Left ventricle myocardium inferior (tissue), 1 donor: ENCODE measurements at places on chromosomes 4 and X.

DNA sequence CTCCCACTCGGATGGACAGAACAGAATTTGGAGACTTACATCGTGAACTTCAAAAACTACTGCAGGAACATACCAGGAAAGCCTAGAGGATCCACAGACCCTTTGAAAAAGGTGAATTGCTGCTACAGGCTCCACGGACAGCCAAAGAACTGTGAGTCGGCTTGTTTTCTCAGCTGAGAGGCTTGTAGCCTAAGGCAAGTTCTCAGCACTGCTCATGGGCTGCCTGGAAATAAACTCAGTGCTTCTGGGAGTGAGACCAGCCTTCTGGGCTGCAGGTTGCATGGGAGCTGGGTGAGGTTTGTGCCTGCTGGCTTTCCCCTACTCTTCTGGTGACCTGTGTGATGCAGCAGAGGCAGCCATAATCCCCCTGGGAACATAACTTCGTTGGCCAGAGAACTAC is 1397.6 kb downstream of the FAM133A start:
- no peak for DNase-seq

GRCh38 chrX:136191171-136191570 is 43.8 kb downstream of the FHL1 start:
- DNase-seq, result no peak

- DNase-seq, result no peak
These were observed 31.0 kb upstream of the BEX4 start for GRCh38 chrX:103183912-103184311.

DNA sequence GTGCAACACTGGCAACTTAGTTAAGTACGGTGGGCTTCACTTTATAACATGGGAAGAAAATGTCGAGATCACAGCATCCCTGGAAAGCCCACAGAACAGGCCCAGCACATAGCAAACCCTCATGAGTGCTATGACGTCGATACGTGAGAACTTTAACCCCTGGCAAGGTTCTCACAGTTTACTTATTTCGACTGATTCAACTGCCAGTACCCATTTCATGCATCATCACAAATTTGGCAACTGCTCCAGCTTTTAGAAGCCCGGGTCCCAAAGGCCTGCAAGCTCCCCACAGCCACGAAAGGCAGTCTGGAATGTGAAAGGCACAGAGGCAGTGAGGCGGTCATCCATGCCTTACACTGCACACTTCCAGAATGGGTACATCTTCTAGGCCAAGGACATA is 41.2 kb downstream of the RELL1 start:
- no peak for DNase-seq

DNA sequence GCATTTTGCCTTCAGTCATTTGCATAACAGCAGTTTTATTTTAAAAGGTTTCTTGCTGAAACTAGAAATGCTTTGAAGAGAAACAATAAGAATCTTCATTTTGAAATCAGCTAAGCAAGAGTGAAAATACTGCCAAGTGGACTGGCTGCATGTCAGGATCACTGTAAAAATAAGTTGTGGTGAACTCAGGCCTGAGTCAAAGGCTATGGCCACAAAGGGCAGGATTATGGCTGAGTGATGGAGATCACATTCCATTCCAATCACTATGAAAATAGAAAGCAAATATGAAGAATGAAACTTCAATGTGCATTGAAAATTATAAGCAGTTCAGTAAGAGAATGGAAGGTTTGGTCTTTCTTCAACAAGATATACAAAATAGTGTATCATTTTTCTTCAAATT is 224.5 kb downstream of the PCDH18 start:
- DNase-seq, result no peak

DNA sequence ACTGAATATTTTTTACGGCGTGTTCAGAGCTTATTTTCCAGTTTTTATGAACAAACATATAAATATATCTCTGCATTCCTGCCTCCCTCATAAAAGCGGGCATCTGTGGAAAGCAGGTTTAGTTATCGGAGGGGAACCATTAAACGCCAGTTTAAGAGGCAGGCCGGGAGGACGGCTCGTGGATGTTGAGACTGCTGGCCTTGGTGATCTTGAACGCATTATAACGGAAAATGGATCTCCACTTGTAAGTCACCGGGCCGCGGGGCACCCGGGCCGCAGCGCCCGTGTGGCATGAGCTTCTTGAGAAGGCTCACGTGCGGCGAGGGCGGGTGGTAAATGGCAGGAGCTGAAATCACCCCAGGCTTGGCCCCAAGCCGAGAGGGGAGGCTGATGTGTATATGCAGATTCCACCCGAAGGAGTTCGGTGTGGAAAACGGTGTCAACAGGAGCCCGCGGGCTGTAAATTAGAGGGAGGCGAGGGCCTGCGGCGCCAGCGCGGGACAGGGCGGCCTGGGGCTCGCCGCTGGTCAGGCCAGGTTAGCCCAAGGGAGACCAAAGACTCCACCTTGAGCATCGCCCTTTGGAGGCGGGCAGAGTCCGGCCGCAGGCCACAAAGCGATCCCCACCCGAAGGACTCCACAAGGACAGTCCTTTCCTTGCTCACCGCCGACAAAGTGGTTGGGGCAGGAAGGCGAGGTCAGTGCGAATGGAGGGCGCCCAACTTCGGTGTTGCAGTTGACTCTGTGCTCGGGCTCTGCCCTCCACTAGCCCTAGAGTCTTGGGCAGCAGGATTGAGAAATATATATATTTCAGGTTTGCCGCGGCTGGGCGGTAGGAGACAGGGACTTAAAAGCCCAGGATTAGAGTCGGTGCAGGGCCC is 1.3 kb upstream of the HAND2 start:
- peak; percentile 62 for DNase-seq

- no peak for DNase-seq
These were observed 319 bp upstream of the MAGEH1 start for GRCh38 chrX:55451626-55451989.

DNA sequence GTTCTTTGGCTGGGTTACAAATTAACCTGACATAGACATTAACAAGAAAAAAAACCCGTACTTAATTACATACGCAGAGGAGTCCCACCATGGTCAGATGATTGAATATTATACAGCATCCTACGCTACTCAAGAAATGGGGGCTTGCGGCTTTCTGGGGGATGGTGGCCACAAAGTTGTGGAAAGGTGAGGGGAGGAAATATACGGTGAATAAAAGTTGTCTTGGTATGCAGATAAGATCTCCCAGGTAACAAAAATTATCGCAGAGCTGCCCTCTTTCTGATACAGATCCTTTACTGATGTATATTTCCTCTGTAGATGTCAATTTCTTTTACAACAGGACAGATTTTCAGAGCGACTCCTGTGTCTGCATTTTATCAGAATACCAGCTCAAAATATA is 890 bp downstream of the DCAF16 start:
- no peak for DNase-seq

GRCh38 chrX:137566746-137567679 is 1.1 kb downstream of the ZIC3 start:
- DNase-seq, result no peak

DNA sequence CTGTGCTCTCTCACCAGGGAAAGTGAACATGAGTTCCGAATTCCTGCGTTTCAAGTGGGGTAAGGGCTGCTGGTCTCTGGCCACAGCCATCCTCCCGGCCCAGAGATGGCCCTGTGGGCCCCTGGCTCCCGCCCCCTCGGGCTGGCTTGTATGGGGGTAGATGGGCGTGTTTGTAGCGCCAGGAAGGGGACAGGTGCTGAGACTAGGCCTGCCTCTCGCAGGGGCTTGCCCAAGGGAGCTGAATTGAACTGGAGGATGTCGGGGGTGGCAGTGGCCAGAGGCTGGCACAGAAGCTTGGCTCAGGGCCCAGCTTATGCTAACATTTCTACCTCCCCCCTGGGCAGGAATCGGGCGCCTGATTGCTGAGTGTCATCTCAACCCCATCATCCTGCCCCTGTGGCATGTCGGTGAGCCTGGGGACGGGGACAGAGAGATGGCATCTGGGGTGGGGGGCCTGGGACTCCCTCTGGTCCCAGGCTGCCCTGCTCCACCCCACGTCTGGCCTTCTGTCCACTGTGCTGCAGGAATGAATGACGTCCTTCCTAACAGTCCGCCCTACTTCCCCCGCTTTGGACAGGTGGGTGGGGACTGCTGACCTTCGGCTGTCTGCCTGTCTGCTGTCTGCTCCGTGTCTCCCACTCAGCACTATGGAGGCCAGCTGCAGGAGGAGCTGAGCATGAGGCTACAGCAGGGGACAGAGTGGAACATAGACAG is 8.5 kb downstream of the TAFAZZIN start:
- DNase-seq, result peak; percentile 46

GRCh38 chrX:11967986-11968869 is 170.0 kb upstream of the FRMPD4 start:
- DNase-seq, result no peak

DNA sequence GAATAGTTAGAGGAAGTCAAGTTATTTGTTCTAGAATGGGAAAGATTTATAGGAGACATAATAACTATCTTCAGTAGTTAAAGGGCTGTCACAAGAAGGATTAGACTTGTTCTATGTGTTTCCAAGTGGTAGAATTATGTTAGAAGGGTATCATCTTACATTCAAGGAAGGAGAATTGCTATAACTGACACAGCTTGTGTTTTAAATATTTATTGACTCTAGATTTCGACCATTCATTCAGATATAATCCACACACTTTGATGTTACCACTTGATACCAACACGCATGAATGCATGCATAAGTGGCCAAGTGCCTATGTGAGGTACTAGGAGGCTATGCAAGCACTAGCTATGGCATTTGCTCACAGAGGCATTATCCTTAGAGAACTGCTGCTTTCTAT is 122.7 kb downstream of the CCNB3 start:
- DNase-seq, result no peak

- DNase-seq, result no peak
These were observed 107.3 kb upstream of the MYOZ2 start for GRCh38 chr4:119028296-119028695.

- DNase-seq, result no peak
These were observed 15.6 kb upstream of the CWH43 start for GRCh38 chr4:48970471-48970921.

DNA sequence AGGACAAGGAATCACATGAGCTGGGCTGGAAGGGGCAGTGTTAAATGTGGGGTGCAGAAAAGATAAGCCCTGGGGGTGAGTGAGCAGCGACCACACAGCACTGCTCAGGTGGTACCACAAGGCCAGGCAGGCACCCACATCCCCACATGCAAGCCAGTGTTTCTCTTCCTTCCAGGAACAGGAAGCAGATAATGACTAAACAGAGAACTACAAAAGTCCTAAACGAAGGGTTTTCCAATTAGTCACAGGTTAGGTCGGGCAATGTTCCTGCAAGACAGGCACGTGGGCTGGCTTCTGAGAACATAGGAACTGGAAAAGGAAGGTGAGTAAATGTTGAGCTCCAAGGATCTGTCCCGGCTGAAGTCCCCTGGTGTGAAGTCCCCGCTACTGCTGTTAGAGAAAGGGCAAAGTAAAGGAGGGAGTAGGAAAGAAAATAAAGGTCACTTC is 19.5 kb downstream of the RELL1 start:
- DNase-seq, result no peak

GRCh38 chrX:34401411-34401810 is 255.7 kb downstream of the TMEM47 start:
- DNase-seq, result no peak

GRCh38 chr4:174860588-174860987 is 31.5 kb upstream of the GLRA3 start:
- DNase-seq, result no peak

DNA sequence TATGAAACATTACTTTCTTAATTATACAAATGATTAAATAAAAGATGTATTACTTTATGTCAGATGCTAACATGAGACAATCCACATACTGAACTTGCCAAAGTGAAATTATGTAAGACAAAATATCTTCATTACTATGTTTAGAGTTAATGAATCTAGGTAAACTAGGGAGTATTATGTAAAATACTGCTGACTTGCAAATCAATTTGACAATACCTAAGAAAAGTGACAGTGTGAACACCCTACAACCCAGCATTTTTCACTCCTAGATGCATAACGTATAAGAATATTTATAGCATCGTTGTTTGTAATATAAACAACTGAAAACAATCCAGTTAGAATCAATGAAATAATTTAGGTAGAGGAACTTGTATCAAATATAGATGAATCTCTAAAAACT is 546.3 kb downstream of the MAGEB5 start:
- DNase-seq, result no peak

GRCh38 chr4:68892861-68893260 is 58.7 kb downstream of the UGT2A3 start:
- DNase-seq, result no peak

DNA sequence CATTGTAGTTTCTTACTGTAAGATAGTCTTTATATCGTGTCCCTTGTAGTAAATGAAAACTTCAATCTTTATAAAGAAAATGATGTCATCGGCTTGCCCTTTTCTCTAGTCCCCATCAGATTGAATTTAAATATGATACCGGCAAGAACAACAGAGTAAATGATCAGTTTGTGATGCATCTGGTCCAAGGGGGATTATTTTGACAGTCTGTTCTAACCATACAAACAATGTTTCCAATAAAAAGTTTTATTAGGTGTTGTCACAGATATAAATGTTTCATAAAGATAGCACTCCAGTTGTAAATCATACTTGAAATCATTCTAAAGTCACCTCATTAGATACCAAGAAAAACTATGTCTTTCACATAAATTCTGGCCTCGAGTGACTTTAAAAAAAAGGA is 72.3 kb downstream of the SLC9A6 start:
- DNase-seq, result no peak

- DNase-seq, result no peak
These were observed 30.3 kb downstream of the ABLIM2 start for GRCh38 chr4:8128100-8128856.

GRCh38 chr4:40587351-40587750 is 42.3 kb downstream of the RBM47 start:
- no peak for DNase-seq

DNA sequence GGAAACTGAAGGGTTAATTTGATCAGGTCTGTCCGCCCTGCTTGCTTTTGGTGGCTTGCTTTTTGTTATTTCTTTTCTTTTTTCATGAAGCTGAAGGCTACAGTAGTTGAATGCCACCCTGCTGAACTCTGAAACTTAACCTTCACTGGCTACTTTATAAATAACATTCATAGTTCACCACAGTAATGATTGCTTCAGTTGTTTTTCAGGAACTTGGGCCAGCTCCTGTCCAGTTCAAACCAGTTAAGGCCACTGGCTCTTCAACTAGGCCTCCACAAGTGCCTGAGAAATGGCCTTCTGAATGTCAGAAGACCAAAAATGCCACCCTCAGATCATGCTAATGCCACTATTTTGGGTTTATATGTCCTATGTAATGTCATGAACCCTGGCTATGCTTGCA is 7.7 kb upstream of the ASB9 start:
- no peak for DNase-seq

DNA sequence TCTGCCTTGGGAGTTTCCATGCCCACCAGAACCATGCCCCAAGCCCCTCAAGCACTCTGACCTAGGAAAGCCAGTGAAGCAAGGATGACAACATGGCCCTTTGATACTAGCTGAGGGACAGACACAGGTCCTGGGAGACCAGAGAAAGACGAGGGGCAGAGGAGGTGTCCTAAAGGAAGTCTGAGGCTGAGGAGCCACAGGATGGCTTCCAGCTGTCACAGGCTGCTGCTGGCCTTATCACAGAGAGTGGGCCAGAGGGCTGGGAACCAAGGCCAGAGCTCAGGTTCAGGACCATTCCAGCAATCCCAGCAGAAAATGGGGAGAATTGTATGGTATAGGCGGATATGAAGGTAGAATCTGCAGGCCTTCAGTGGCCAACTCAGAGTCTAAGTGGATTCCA is 31.7 kb upstream of the MSANTD1 start:
- no peak for DNase-seq
